ENCODE measurements at places on chromosomes 16 and 17.

- no peak for DNase-seq
These were observed 26.1 kb upstream of the ZNF750 start for GRCh38 chr17:82865774-82866395.

- DNase-seq: peak; percentile 78
These were observed 668 bp downstream of the USP36 start for GRCh38 chr17:78839762-78840529.

DNA sequence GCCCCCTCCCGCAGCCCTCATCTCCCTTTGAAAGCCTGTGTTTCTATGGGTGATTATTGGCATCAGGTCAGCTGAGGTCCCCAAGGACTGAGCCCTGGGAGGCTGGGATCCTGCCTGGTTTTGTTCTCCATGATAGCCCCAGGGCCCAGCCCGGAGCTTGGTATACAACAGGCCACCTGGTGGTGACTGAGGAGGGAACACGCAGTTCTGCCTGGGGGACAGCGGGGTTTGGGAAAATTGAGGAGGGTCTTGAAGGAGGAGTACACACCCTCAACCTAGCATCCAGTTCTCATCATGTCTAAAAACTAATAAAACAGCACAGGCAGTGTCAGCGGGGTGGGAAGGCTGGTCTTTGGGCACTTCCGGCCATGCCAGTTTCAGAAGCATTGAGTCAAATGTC lies 335.1 kb downstream of the CPPED1 start:
- DNase-seq: no peak

DNA sequence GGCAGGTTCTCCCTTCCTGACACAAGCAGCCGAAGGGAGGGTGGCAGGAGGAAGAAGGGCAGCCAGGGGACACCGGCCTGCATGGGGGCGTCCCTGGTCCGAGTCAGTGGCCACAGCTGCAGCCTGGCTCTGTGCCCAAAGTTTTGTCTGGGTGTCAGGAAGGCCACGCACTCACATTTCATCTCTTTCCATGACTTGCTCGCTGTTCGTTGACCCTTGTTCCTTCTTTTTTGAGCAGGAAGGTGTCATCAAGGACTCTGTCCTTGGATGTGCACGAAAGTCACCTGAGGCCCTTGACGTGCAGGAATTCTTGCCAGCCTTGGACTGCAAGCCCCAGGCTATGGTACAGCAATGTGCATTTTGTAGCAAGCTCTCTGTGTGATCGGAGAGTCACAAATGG lies 93.3 kb downstream of the TNFRSF13B start:
- DNase-seq: no peak

DNA sequence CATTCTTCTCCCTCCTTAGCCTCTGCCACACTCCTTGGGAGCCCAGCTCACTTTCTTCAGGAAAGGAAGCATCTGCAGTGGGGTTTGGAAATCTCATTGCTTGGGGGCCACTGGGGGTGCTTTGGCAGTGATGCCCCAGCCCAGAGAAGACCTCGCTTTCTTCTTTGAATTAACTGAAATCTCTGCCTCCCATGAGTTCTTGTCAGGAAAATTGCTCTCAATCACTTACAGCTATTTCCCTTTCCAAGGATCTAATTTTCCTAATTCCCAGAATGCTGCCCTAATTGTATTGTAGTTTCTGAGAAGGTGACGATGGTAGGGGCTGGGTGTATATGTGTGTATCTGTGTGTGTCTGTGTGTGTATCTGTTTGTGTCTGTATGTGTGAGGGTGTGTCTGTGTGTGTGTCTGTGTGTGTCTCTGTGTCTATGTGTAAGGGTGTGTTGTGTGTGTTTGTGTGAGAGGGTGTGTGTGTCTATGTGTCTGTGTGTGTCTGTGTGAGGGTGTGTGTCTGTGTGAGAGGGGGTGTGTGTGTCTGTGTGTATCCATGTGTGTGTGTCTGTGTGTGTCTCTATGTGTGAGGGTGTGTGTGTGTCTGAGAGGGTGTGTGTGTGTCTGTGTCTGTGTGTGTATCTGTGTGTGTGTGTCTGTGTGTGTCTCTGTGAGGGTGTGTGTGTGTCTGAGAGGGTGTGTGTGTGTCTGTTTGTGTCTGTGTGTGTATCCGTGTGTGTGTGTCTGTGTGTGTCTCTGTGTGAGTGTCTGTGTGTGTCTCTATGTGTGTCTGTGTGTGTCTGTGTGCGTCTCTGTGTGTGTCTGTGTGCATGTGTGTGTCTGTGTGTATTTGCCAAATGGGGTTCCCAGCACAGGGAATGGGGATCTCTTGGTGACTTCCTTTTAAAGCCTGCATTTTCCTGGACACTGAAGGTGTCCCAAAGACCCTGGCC lies 83.5 kb upstream of the DNAJA2 start:
- DNase-seq: no peak

DNA sequence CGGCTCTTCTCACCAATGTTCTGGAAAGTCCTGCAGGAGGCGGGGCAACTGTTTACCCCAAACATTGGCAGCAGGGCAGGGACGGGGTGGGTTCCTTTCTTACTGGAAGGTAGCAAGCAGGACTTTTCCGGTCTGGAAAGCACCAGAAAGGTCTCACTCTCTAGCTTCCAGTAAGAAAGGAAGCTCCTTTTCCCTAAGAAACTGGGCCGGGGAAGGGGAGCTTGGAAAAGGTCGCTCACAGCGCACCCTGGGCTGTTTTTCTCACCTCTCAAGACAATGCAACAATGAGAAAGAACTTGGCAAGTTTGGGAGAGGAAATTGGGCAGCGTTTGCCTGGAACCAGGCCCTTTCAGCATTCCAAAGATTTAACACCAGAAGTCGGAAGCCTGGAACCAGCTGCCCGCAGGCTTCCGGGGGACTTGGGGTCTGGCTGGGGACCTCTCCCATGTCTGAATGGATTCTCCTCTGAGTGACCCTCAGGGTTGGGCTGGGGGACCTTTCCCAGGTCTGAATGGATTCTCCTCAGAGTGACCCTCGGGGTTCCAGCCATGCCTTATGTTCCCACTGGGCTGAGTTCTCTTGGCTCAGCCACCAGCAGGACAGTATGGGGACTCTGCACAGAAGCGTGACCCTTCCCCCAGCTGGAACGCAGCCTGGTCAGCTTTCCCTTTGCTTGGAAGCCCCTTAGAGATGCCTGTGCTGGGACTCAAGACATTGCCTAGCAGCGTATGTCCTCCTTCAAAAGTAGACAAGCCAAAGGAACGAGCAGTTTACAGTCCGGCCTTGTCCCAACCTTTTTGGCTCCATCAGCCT lies 166.5 kb upstream of the PLCG2 start:
- DNase-seq: no peak

DNA sequence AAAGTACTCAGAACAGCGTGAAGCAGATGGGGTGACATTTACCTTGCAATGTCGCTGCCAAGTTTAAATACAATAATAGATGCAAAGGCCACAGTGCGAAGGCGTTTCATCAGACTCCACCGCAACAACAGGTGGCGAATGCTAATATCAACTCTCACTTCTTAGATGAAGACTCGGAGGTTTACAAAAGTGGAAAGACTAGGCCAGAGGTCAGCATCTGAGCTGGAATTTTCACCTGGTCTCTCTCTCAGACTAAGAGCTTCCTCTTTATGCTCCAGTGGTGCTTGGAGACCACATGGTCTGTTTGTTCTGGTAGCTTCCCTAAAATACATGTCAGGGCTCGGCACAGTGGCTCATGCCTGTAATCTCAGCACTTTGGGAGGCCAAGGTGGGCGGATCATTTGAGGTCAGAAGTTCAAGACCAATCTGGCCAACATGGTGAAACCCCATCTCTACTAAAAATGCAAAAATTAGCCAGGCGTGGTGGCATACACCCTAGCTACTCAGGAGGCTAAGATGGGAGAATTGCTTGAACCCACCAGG lies 169.1 kb downstream of the XYLT1 start:
- DNase-seq: no peak

DNA sequence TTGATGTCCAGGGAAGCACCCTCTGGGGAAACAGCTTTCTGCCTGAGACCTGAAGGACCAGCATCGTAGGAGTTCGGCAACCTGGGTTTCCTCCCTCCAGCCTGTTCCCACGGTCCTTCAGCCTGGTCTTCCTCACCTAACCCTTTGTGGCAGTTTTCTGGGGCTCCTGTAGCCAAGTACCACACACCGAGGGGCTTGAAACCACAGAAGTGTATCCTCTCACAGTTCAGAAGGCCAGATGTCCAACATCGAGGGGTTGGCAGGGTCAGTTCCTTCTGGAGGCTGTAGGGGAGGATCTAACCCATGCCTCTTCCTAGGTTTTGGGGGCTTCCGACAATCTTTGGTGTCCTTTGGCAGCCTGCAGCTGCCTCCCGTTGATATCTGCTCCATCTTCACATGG lies 381.0 kb upstream of the TNRC6C start:
- no peak for DNase-seq

- no peak for DNase-seq
These were observed 5.8 kb upstream of the SOCS3 start for GRCh38 chr17:78365561-78366108.

Data from CD4-positive, alpha-beta T cell (primary cell).